ENCODE measurements at places on chromosomes 16 and 17.
A peak's percentile ranks its signal among the peaks of the same experiment; 100 is the strongest.

- no peak for DNase-seq
These were observed 568.3 kb upstream of the SALL1 start for GRCh38 chr16:51719376-51719775.

DNA sequence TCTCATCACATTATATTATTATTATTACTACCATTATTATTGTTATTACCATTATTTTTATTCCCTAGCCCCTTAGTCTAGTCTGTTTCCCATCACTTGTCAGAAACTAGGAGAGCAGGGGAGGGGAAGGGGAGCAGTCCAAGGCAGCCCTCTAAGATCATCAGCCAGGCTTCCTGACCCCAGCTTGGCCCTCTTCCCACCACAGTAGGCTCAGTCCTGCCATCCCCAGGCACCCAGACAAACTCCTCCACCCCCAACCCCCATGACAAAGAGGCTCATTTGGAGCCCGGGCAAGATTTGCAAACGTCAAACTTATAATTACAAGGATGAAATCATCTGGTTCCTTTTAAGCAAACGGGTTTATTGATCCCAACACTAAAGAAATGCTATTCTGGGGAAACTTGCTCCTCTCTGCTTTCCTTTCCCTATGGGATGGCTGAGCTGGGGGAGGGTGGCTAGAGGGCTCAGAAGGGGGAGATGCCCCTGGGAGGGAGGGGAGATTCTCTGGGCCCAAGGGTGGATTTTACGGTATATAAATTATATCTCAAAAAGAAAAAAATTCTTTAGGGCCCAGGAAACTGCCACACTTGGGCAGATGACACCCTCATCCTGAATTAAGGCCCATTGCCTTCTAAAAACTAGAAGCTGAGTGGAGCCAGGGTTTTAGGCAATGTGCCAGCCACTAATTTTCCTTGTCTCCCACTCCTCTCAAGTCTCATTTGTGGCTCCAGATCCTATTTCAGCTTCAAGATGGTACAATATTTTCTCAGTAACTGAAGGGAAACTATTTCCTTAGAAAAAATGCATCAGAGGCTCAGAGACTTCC is 4.4 kb upstream of the CBFB start:
- no peak for DNase-seq

GRCh38 chr17:66177048-66177447 is 14.9 kb downstream of the CEP112 start:
- DNase-seq = no peak

- DNase-seq = no peak
These were observed 7.5 kb downstream of the DHX38 start for GRCh38 chr16:72101195-72101594.

DNA sequence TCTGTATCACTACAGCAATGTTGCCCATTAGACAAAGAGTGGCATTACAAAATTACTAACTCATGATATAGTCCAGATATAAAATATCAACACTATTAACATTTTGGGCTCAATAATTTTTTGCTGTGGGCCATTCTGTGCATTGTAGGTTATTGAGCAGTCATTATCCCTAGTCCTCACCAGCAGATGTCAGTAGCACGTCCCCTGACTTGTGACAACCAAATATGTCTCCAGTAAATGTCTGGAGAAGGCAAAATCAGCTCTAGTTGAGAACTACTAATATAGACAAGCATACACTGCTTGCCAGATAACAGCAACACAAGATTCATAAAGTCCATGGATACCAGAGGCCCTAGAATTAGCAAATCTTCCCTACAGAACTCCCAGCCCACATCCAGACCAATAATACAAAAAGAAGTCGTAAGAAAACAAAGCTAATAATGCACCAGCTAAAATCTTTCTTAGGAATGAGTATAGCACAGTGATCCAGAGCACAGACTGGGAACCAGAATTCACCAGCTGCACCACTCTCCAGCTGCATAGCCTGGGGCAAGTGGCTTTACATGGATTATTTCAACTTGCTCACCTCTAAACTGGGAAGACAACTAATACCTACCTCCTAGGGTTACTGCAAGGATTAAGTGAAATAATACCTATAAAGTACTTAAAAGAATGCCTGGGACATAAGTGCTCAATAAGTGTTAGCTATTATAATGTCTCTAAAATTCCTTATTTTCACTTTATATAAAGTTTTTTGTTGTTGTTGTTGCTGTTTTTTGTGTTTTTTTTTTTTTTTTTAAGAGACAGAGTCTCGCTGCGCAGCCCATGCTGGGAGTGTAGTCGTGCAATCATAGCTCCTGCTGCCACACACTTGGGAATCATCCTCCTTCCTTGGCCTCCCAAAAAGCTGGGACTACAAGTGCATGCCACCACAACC is 23.7 kb downstream of the HELZ start:
- DNase-seq = peak; percentile 58

- DNase-seq = no peak
These were observed 1.1 kb upstream of the FAM20A start for GRCh38 chr17:68602289-68602688.

- no peak for DNase-seq
These were observed 73.8 kb downstream of the RBFOX3 start for GRCh38 chr17:79537061-79537460.

DNA sequence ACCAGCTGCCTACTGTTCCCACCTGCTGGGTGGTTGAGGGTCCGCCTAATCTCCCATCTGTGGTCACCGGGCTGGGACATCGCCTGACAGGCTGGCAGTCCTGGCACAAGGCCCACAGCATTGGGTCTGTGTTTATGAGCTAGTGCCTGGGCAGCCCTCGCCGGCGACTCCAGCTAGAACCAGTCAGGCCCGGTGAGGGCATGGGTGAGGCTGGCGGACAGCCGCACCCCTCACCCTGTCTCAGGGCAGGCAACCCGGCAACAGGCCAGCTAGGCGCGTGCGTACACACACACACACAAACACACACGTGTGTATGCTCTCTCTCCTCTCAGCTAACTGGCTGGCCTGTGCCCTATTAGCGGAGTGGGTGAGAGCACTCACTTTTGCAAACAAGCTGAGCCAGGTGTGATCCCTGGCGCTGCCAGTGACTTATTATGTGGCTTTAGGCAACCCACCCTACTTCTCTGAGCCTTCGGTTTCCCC is 10.4 kb downstream of the HSD11B2 start:
- no peak for DNase-seq

DNA sequence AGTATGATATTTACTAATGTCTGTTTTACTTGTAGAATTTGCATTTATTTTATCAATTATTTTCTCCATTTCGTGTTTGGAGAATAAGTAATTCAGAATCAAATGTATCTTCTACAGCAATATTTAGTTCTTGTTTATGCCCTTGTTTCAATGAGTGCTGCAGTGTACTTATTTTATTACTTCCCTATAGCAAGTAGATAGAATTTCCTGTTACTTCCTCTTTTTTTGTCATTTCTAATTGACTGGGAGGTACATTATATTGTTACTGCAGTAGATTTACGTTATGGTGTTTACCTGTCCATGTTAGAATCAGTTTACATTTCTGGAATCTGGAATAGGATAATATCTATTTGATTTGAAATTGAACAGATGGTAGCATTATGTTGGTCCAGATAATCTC is 71.2 kb downstream of the OMG start:
- no peak for DNase-seq

GRCh38 chr17:4584101-4584916 is at the start of gene SMTNL2:
Gene SMTNL2, plus strand, starts transcription at chr17:4584529. Its CDS starts 77 bp downstream, at chr17:4584606.
- DNase-seq = no peak

GRCh38 chr17:6526362-6527152 is 29.8 kb downstream of the PITPNM3 start:
- no peak for DNase-seq

DNA sequence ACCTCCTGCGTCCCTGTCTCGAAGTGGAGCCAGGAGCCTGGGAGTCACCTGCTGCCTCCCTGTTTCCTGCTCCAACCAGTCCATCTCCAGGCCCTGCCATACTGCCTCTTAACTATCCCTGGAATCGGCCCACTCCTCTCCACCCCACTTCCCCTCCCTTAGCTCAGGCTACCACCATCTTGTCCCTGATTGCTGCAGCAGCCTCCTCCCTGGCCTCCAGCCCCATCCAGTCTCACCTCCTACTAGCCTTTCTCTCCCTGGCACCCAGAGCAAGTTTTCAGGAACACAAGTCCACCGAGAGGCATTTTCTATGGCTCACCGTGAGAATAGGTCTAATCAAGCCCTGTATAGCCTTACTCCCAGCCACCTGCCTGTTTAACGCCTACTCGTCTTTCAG is 865 bp upstream of the CAMKK1 start:
- no peak for DNase-seq

GRCh38 chr16:84239909-84240308 is at the start of gene KCNG4:
Gene KCNG4, minus strand, starts transcription at chr16:84240012. Its CDS starts 2,527 bp downstream, at chr16:84237485.
- no peak for DNase-seq

DNA sequence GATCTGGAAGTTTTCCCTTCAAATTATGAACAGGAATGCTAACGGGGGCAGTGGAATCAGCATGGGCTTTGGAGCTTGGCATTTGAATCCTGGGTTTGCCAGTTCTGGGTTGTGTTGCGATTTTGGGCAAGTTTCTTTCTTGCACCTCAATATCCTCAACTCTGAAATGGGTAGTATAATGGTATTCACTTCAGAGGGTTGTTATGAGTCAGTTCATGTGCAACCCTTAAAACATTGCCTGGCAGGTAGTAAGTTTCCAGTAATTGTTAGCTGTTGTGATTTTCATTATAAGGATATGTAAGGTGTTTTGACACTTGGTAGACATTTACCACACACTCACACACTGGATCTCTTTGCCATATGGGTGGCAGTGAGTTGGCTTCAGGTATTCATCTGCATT is 33.4 kb downstream of the SNX29 start:
- no peak for DNase-seq

DNA sequence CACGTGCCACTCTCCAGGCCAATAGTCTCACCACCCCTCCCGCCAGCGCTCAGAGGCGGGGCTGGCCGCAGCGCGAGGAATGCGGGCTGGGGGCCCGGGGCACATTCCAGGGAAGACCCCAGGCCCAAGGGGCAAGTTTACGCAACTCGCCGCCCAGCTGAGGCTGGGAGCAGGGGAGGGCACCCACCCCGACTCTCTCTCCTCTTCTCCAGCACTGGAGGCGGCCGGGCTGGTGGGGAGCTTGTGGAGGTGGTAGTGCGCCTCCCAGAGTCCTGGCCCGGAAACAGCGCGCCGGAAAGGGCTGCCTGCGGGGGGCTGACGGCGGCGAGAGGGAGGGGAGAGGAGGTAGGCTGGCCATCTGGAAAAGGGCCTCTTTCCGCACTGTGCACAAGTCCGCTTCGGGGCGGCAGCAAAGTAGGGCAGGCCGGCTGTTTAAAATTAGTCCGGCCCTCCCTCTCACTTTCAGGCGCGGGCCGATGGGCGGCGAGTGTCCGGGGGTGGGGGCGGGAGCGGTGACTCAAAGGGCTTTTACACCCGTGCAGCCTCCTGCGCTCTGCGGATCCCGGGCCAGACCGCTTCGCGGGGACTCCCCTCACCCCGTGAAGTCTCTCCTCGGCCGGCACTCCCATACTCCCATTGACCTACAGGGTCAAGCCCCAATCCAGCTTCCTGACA is 1.1 kb downstream of the FHOD1 start:
- peak; percentile 25 for DNase-seq

GRCh38 chr16:73002866-73003265 is 45.1 kb downstream of the ZFHX3 start:
- DNase-seq = no peak

DNA sequence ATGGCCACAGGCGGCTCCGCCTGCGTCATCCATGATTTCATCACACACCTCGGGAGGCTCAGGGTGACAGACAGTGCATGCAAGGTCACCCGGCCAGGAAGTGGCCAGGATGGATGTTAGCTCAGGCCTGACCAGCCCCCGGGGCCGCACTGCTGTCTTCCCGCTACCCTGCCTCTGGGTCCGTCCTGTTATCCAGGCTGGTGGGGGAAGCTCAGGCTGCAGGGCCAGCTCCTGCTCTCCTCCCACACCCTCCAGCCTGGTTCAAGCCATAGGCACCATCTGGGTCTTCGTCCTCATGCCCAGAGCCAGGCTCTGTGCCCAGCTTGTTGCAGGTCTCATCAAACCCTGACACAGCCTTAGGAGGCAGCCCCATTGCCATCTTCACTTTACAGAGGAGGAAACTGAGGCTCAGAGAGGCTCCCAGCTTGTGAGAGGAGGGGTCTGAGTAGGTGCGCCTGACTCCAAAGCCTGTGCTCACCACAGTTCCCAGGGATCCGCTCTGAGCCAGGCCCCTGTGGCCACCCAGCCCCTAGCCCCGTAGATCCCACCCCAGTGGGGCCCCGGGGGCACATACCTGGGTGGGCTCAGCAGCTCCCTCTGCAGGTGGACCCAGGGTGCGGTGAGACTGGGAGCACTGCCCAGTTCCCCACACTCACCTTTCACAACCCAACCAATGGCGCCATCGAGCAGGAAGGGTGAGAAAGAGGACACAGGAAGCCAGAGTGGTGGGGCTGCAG is 412 bp upstream of the ADGRG3 start:
- DNase-seq = peak; percentile 89

- DNase-seq = no peak
These were observed 71.1 kb downstream of the BANP start for GRCh38 chr16:88022076-88023042.

- no peak for DNase-seq
These were observed 12.5 kb downstream of the POLR2A start for GRCh38 chr17:7496470-7497183.

GRCh38 chr16:72530434-72530833 is 358.5 kb upstream of the PMFBP1 start:
- peak; percentile 2 for DNase-seq

GRCh38 chr17:15091825-15092224 is 173.3 kb downstream of the PMP22 start:
- no peak for DNase-seq

GRCh38 chr16:10037751-10038150 is 144.5 kb downstream of the GRIN2A start:
- DNase-seq = no peak

DNA sequence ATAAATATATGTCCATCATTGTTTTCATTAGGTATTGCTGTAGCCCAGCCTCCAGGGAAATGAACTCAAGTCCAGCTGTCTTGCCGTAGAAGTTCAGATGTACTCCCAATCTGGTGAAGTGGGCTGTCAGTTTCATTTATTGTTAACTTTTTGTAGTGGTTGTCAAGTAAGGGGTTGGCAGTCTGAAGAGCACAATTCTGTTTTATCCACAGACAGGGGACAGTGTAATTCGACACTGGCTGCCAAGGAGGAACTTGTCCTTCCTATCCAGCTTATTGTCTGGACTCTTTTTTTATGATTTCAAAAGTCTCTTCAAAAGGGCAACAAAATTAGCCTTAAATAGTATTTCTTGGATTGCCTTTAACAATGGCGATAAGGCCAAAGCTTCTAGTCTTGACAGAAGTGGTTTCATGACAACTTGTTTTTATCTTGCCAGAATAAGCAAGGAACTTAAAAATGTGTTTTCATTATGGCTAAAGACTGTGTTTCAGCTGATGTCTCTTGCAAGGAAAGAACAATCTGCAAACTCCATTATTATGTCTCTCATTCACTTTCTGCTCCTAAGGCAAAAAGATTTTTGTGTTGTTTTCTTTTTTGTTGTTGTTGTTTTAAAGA is 73.9 kb upstream of the TANC2 start:
- no peak for DNase-seq

GRCh38 chr17:66426397-66427033 is 124.1 kb downstream of the PRKCA start:
- DNase-seq = peak; percentile 57

Data from HL-60 (cell line).